Stimulated activated CD4-positive, alpha-beta T cell treated with anti-CD3 and anti-CD28 coated beads, Interleukin-12 subunit alpha, Interleukin-12 subunit beta, amount 100 ng/mL, for 24 hours (primary cell): ENCODE measurements at places on chromosomes 16 and 17.

GRCh38 chr16:85687651-85688471 is 893 bp downstream of the GINS2 start:
- DNase-seq, result no peak

DNA sequence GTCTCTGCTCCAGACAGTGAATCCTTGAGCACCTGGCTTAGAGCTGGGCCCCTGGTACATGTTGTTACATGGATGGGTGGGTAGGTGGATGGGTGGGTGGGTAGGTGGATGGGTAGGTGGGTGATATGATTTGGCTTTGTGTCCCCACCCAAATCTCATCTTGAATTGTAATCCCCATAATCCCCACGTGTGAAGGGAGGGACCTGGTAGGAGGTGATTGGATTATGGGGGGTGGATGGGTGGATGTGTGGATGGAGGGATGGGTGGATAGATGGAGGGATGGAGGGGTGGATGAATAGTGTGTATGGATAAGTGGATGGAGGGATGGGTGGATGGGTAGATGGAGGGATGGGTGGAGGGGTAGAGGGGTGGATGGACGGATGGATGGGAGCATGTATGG is 26.6 kb upstream of the NPTX1 start:
- no peak for DNase-seq

DNA sequence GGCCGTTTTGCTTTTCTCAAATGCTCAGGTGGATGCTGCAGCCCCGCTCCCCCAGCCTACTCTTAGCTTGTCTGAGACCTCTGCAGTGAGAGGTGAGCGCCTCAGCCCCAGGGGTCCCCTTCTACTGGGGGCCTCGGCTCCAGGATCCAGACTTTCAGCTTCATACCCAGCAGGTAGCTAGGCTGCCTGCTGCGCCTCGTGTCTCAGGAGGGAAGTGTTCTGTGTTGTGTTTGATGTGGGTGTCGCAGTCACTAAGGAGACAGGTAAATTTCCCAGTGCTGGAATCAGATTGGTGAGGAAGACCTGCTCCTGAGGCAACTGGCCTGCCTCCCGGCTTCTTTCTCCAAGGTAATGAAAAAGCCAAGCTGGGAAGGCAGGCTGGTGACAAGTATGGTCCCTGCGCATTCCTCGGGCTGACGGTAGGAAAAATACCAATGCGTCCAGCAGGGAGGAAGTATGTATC is 604.0 kb upstream of the SALL1 start:
- no peak for DNase-seq

GRCh38 chr16:70706948-70707465 is 21.2 kb upstream of the MTSS2 start:
- DNase-seq, result no peak

DNA sequence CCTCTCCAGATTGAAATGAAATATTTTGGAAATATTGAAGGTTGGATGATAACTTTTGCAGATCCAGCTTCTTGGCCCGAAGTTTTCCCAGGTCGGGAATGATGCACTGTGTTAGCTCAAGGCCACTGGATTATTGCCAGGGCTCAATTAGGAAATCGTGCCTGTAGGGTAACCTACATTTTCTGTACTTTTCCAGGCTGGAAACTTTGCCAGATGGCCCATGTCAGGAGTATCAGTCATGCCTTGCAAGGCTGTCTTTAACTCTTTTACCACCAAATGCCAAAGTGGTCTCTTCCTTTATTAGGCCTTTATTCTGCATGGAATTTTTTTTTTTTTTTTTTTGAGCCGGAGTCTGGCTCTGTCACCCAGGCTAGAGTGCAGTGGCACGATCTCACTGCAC is 8.9 kb upstream of the SEC14L1 start:
- no peak for DNase-seq

DNA sequence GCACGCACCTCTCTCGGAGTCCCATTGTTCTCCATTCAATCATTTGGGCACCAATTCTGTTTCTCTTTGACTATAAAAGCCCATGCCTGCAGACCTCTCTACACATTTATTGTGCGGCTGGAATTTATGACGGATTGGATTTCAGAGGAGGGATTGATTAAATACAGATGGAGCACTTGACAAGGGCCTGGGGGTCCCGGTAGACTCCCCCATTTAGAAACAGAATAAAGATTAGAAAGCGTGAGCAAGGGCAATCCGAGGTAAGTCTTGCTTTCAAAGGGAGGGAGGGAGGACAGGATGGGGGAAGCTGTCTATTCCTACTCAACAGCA is 15.1 kb upstream of the PITPNM3 start:
- DNase-seq, result no peak

- no peak for DNase-seq
Measured at GRCh38 chr17:2383628-2384167, 17.2 kb downstream of the MNT start.

DNA sequence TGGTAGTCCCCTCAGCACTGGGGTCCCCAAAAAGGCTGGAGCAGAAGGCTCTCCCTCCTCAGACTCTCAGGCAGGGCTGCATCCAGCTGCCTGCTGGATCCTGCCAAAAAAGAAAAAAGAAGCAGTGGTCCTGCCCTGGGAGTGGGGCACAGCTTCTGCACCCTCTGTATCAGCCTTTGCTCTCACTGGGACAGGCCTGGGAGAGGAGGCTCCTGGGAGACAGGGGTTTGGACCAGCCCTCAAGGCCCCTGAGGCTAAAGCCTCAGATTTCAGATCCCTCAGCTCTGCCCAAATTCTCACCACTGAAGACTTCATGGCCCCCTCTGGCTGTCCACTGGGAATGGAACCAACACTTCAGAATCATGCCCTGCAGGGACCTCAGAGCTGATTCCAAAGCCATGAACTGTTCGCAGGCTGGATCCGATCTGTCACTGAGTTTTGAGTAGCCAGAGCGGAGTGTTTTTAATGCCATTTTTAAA is 96.9 kb downstream of the C16orf78 start:
- DNase-seq, result no peak

DNA sequence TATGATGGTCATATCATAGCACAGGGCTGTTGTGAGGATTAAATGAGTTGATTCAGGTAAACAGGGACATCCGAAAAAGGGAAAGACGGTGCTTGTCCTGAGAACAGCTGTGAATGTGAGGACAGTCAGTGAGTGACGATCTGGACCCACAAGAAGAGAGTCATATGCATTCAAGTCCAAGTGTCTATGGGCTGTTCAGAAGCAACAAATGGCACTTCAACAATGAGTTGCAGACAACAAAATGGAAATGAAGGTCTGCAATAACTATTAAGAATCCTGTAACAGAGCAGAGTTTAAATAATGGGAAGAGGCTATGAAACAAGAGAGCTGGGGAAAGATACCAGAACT is 100.3 kb downstream of the ADCY9 start:
- DNase-seq, result no peak

DNA sequence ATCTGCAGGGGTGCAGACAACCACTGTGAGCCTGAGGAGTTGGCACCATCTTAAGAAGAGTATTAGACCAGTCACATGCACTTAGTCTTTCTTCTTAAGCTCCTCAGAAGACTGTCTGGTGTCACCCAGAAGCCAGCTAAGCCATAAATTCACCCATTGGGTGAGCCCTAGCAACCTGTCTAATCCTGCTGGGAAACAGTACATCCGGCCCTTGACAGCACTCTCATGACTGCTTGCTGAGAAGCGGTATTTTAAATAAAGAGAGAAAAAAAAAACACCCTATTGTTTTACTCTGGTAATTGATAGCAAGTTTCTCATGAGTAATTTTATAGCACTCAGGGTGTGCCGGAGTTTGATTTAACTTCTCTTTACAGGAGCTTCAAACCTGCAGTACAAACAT is 134.7 kb downstream of the SOX9 start:
- DNase-seq, result no peak

DNA sequence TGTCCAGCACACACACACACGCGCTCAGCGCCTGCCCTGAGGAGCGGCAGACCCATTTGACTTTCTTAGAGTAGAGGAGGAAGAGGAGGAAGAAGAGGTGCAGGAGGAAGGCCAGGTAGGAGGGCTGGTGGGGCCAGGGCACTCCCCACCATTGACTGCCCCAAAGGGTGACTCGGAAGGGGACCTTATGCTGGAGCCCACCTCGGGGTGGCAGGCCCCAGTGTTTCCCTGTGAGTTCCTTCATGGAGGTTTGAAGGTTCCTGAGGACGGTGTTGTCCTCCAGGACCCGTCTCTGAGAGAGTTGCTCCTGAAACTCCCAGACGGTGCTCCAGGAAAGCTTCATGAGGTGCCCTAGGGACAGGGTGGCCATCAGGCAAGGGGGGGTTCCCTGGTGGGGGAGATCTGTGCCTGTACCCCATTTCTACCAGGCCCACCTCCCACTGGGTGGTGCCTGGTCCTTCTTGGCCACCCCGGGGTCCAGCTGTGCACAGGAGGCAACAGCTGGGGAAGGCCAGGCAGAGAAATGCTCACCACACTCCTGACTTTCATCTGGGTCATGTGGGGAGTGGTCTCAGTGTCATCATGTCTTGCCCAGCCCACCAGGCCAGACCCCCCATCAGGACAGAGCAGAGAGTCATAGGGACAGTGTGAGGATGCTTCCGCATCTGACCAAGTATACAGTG is 89.5 kb downstream of the TNFRSF13B start:
- DNase-seq, result no peak

DNA sequence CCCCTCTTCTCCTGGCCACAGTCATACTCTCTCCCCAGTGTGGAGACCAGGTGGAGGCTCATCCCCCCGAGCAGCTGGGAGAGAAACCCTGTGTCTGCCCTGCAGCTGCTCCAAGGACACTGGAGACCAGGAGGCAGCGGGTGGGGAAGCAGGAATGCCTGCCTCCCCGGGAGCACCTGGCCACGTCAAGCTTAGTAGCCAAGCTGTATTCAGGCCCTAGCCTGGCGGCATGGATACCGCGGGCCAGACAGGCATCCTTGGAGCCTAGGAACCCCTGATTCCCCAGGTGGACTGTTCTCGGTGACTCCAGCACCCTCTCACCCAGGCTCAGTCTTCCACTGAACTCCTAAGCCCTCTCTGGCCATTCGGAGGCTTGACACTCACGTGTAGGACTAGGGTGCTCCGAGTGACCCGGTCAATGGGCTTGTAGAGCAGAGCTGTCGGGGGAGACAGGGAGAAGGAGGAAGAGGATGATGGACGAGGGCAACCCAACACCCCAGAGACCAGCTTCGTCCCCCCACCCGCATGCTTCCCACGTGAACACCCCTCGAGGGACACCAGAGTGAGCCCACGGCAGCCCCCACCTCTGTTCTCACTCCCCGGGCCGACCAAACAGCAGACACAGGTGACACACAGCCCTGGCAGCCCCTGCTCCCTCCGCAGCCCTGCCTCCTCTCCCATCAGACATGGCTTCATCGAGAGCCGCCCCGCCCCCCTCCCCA is 76.5 kb downstream of the TIMM22 start:
- no peak for DNase-seq

DNA sequence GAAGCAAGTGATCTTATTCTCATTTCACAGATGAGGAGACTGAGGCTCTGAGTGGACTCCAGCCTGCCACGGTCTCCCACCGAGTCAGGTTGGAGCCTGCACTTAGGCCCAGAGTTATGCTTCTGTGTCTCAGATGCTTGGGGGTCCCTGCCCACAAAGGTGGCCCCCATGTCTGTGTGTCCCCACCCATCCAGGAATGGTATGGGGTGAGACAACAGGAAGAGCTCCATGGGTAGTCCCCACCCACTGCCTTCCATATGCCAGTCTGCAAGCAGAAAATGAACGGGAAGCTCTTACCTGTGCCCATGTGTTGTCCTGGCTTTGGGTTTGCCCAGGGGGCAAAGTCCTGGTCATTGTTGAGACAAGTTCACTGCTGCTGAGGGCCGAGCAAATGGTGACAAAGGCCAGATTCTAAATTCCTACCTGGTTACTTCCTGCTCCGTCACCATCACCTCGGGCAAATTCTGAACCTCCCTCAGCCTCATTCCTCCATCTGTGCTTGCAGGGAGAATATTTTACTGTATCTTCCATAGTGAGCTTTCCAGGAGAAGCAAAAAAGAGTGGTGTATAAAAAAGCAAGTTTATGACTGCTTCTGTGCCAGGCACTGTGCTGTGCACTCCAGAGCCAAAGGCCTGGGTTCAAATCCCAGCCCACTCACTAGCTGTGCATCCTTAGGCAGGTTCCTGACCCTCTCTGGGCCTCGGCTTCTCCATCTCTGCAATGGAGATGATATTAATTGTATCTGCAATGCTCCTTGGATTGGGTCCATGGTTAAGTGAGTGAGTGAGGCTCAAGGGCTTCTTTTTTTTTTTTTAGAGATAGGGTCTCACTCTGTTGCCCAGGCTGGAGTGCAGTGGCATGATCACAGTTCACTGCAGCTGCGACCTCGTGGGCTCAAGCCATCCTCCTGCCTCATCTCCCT is 9.3 kb downstream of the IL4R start:
- no peak for DNase-seq

DNA sequence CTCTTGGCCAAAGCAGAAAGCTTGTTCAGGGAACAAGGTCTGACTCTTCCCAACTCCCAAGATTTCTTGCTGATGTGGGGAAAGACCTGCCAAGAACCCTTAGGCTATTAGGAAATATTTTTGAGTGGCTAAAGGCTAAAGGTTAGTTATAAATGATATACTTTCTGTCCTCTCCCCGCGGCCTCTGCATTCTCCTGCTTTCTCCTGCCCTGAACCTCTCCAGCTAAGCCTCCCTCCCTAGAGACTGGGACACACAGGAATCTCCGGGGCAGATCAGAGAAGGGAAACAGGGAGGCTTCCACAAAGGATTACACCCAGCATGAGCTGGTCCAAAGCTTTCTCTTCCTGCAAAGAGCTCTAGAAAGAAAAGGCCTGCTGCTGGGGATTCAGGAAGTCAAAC is 2.3 kb downstream of the SLC43A2 start:
- DNase-seq, result no peak

GRCh38 chr16:14180481-14180944 is 109.4 kb downstream of the MRTFB start:
- no peak for DNase-seq

DNA sequence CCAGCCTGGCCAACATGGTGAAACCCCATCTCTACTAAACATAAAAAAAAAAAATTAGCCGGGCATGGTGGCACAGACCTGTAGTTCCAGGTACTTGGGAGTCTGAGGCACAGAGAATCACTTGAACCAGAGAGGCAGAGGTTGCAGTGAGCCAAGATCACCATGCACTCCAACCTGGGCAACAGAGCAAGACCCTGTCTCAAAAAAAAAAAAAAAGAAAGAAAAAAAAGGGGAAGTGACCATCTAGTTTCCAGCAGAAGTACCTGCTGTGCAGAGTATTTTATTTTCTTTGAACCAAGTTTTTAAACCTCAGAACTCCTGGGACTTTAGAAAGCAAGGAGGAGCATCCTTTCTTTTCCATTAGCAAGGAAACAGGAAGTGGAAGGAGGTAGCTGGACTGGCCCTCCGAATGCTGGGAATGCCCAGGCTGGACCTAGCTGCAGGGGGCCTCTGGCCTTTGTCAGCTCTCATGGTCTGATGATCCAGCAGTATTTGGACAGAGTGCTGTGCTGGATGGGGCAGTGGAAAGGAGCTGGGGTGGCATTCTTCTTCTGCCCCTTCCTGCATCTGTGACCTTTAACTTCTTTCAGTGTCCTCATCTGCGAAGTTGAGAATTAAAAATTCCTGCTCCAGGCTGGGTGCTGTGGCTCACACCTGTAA is 6.6 kb downstream of the GID4 start:
- no peak for DNase-seq
